ENCODE measurements at places on chromosomes 3 and 15.

- no peak for DNase-seq
Observed at GRCh38 chr3:103440539-103441203, 1005.9 kb downstream of the ZPLD1 start.

- peak; percentile 14 for DNase-seq
Observed at GRCh38 chr15:96330064-96330449, 443 bp upstream of the NR2F2 start.

GRCh38 chr3:148815316-148816110 lies 12.1 kb upstream of the CPB1 start:
- no peak for DNase-seq

- DNase-seq, result no peak
Observed at GRCh38 chr3:126208182-126208581, 27.8 kb upstream of the ALDH1L1 start.

- DNase-seq, result no peak
Observed at GRCh38 chr3:14957925-14958324, 10.5 kb downstream of the NR2C2 start.

DNA sequence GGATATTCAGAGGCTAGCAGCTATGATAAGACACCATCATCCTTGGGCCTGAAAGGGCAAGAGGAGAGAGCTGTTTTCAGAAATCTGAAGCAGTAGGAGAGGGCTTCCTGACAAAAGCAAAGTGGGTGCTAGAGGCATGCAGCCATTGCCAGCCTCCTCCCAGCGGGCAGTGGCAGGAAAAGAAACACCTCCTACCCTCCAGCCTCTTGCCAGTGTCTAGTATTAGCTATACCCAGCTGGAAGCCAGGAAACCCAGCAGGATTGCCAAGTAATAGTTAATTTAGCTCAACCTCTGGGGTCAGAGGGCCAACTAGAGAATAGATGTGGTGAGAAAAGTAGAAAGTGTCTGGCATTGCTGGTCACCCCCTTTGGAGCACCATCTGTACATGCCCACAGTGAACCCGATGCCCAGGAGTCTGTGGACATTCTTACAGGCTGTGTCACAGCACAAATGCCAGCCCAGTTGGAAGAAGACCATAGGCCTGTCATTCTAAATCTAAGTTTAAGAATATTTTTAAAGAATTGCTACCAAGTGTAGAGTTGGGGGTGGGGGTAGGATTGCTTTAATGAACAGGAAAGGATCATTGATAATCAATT lies 85.3 kb downstream of the HCN4 start:
- no peak for DNase-seq

DNA sequence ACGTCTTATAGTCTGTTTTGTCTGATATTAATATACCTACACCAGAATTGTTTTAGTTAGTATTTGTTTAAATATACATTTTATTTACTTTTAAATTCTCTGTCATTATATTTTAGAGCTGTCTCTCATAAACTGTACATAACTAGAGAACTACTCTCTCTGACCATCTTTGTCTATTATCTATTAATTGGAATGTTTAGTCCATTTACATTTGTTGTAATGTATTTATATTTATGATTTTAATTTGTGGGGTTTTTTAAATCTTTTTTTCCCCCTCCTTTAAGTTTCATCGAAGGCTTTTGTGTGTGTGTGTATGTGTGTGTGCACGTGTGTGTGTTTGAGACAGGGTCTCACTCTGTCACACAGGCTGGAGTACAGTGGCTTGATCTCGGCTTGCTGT lies 47.1 kb downstream of the ITPR1 start:
- DNase-seq, result no peak

GRCh38 chr3:11379238-11379823 lies 107.1 kb downstream of the ATG7 start:
- DNase-seq, result peak; percentile 28

GRCh38 chr15:38073178-38073946 lies 138.9 kb downstream of the TMCO5A start:
- no peak for DNase-seq

DNA sequence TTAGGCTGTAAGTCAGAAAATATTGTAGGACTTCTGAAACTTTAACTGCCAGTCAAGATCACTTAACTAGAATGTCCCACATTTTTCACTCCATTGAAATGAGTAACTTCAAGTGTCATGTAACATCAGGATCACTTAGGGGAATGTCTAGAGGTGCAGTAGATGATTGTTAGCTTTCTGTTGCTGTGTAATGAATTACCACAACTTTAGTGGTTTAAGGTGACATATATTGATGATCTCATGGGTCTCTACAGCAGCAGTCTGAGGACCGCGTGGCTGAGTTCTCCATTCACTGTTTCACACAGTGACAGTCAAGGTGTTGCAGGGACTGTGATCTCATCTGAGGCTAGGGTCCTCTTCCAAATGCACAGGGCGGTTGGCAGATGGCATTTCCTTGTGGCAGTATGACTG lies 82.7 kb downstream of the SLC25A26 start:
- peak; percentile 60 for DNase-seq

DNA sequence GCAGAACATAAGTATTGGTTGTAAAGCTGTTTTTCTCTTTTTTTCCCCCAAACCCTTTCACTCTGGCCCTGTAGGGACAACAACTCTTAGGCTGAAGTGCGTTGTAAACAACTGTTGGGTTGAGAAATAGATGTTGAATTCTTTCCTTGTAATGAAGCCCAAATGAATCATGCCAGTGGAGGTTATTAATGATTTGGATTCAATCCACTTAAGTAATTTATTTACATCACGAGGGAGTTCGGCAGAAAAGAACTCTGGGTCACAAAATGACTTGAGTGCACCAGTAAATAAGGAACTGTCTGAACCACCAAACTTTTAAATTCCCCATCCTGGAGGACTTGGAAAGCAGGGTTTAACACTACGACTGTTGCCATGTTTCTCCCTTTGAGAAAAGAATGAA lies 218.9 kb downstream of the PDZRN3 start:
- DNase-seq, result no peak

DNA sequence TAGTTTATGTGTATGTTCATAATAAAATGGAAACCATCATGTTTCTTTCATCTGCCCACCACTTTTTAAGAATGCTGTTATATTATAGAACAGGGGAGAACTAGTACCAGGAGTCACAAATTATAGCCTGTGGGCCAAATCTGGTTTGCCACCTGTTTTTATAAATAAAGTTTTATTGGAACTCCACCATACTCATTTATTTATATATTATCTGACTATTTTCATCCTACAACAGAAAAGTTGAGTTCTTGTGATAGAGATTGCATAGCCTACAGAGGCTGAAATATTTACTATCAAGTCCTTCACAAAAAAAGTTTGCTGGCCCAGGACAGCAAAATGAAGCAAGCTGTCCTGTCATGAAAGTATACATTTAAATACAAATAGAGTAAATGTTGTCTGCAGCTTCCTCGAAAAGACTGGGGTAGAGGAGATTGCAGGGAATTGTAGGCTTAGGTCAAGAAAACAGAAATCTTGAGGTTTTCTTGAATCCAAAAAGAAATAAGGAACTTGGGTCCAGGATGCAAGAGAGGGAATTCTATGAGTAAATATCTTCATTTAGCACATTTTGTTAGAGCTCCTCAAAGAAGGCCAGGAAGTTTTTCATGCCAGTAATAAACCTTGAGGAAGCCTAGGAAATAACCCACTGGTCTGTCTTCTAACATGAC lies 41.1 kb downstream of the FILIP1L start:
- DNase-seq, result no peak

DNA sequence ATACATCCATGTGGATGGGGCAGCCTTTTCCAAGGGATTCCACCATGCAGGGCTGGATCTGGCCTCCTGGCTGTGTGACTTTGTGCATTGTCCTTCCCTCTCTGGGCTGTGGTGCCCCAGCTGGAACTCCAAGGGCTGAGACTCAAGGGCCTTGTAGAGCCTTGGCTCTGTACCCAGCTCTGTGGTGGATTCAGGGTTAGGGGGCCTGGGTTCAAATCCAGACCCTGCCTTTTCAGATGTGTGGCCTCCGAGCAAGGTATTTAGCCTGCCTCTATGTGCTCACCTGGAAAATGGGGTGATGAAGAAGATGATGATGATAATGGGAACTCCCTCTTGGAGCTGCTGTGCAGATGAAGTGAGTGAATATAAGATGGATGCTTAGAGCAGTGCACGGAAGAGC lies 161.9 kb downstream of the WNT7A start:
- DNase-seq, result no peak

- no peak for DNase-seq
Observed at GRCh38 chr3:127670229-127670559, 2.6 kb upstream of the ABTB1 start.

GRCh38 chr15:48477795-48478360 lies 146.6 kb downstream of the DUT start:
- DNase-seq, result no peak

GRCh38 chr3:14688525-14688924 lies 13.6 kb downstream of the C3orf20 start:
- no peak for DNase-seq

DNA sequence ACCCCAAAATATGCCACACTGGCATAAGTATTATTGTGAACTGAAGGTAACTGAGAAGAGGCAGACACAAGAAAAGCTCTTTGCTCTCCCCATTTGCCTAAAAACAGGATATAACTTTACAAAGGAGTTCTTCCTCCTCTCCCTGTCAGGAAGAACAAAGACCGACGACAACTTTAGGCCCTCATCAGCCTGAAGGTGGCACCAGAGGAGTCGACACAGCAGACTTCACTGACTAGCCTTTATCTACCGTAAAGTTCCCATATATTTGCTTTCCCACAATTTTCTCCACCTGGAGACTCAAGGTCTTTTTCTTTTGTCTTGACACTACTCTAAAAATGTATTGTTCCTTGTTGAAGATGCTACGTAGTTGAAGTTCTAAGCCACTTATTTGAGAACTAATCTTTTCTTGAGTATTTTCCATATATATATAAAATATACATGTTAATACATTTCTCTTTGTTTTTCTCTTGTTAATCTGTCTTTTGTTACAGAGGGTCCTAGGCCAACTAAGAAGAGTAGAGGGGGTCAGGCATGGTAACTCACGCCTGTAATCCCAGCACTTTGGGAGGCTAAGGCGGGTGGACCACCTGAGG lies 16.2 kb upstream of the XIRP1 start:
- DNase-seq, result peak; percentile 28

GRCh38 chr15:69857686-69858391 lies 239.9 kb downstream of the TLE3 start:
- DNase-seq, result no peak

All from activated CD4-positive, alpha-beta T cell treated with anti-CD3 and anti-CD28 coated beads, Interleukin-2, amount 50 U/mL, for 16 hours (primary cell).